ENCODE measurements at places on chromosomes 3 and 15. TPM values are rescaled to one million over a fixed set of nuclear protein-coding genes. Genes with fewer than 3 reads are reported as not detected.

Gene TNNC1
- polyA plus RNA-seq: 7.5 TPM

Gene CCR3
- polyA plus RNA-seq: 0.08 TPM

Gene CHST14
- 48.4 TPM for polyA plus RNA-seq

Gene CHL1
- polyA plus RNA-seq: 23.7 TPM

Gene ZNF654
- polyA plus RNA-seq: 16.2 TPM

Gene SCN5A
- 2.1 TPM for polyA plus RNA-seq

Gene HMCES
- 51.4 TPM for polyA plus RNA-seq

Gene GOLGA8G
- 0.30 TPM for polyA plus RNA-seq

Gene THPO
- polyA plus RNA-seq: 2.6 TPM

Gene SEMA7A
- 5.3 TPM for polyA plus RNA-seq

Gene GP5
- polyA plus RNA-seq: 0.65 TPM

Gene SPINK8
- polyA plus RNA-seq: 0.68 TPM

Gene GATA2
- polyA plus RNA-seq: 45.5 TPM

Gene KIAA1143
- polyA plus RNA-seq: 66.0 TPM

Gene GRAMD1C
- 18.0 TPM for polyA plus RNA-seq

Gene ERICH6
- 0.69 TPM for polyA plus RNA-seq

Gene CCRL2
- polyA plus RNA-seq: 1.2 TPM

Gene LMAN1L
- polyA plus RNA-seq: not detected

Gene CCR2
- 1.7 TPM for polyA plus RNA-seq

Gene PGBD4
- 2.1 TPM for polyA plus RNA-seq

Gene MORC1
- polyA plus RNA-seq: 0.42 TPM

Gene SPSB4
- polyA plus RNA-seq: 18.5 TPM

Gene DNASE1L3
- polyA plus RNA-seq: 2.5 TPM

Gene FHIT
- polyA plus RNA-seq: 29.9 TPM

Gene TSPAN3
- polyA plus RNA-seq: 427 TPM
